ENCODE measurements at places on chromosomes 12 and 14.

DNA sequence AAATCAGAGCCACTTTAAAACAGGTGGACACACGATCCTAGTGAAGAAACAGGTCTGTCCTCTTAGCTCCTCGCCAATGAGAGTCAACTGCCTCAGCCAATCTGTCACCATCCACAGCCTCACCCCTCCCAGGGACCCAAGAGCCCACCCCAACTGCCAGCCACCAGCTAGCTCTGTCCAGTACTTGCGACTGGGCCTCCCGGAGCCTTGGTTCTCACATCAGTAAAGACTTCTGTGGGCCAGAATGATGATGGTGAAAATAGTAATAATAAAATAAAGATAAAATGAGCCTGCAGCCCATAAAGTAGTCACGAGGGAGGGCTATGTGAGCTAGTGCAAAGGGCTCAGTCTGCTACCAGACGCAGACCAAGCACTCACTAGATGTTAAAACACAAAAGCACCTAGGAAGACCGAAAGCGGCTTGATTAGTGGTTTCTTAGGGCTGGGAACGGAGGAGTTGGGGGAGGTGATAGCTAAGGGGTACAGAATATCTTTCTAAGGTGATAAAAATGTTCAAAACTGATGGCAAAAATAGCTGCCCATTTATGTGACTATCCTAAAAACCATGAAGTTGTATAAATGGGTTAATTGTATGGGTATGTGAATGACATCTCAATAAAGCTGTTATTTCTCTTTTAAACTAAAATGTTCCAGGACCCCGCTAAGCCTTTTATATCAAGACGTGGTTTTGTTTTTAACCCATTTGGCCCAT, 39.8 kb downstream of the ACTN1 start:
- no peak for DNase-seq

- no peak for DNase-seq
These were observed 34.6 kb downstream of the GIT2 start for GRCh38 chr12:109961612-109962011.

GRCh38 chr12:50686406-50686805, 77.5 kb upstream of the ATF1 start:
- no peak for DNase-seq

GRCh38 chr12:94561943-94562411, 88.4 kb downstream of the TMCC3 start:
- no peak for DNase-seq

GRCh38 chr14:63759456-63759855, 31.6 kb upstream of the SGPP1 start:
- DNase-seq: no peak

DNA sequence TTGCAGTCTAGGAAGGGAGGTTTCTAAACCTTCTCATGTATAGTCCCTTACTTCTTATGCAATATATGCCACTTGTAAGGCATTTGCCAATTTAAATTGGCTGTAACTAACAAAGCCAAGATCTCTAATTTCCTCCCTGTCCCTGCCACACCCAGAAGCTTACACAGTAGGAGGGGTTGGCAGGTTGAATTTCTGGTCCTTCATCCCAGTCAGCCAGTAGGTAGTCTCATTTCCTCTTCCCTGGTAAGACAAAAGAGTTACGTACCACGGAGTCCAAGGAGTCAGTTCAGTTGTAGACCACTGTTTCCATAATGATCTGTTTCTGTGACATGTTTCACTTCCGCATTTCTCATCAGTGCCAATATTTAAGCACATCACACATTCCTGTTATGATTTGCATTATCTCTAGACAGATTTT, 47.0 kb upstream of the PLBD1 start:
- no peak for DNase-seq

DNA sequence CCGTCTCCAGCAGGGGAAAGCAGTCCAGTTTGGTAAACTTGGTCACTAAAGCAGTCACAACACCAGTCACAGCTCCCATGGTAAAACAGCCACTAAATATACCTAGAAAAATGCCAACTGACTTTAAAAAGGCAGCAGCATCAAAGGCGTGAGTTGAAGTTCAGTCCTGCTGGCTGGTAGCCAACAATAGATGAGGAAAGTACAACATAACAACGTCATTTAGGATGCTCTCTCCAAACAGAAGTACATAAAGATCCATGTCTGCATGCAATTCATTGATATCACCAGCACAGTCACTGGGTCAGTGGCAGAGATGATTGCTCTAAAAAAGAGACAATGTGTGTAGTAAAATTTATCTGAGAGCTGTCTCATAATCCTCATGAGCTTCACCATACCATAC, 59.3 kb upstream of the TMPO start:
- DNase-seq: no peak

- DNase-seq: no peak
These were observed 451.8 kb upstream of the TBX3 start for GRCh38 chr12:115135800-115136211.

DNA sequence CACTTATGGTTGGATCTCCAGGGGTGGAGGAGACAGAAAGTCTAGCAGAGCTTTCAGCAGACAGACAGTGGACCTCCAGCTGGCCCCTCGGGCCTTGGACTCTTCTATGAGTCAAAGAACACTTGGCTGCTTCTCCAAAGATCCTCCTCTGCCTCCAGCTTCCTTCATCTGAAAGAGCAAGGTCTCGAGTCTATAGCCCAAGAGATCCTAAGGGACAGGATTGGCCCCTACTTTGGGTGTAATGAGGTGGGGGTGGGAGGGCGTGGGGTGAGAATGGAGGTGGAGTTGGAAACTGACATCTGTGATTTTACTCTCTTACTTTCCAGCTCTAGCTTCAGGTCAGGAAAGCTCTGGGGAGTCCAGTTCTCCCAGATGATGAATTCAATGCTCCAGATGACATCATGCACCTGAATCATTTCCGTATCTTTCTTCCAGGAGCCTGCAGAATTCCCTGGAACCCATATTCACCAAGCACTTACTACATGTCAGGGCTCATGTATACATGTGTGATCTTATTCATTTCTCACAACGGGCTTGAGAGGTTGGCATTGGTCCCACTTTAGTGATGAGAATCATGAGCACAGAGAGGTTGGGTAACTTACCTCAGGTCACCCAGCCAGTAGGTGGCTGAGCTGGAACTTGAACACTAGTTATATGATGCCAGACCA, 10.2 kb upstream of the PGF start:
- DNase-seq: no peak

DNA sequence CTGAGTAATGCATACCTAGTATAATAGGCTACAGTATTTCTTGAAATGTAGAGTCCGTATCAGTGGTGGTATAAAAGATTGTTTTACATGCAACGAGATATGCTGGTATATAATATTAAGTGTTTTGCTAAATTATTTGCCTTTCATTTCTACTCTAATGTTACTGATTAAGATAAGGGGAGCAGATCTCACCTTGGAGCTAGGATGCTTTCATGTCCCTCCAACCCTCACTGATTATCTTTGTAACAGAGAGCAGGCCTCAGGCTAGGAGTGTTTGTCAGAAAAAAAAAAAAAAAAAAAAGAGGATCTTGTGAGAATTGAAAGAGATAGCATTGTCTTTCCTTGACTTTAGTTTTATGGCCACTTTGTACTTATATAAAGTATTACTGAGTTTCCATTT, 92.6 kb downstream of the PDE3A start:
- DNase-seq: no peak

- no peak for DNase-seq
These were observed 53.3 kb upstream of the STK38L start for GRCh38 chr12:27190761-27191160.

- no peak for DNase-seq
These were observed 1.8 kb downstream of the SDR39U1 start for GRCh38 chr14:24440606-24441399.

DNA sequence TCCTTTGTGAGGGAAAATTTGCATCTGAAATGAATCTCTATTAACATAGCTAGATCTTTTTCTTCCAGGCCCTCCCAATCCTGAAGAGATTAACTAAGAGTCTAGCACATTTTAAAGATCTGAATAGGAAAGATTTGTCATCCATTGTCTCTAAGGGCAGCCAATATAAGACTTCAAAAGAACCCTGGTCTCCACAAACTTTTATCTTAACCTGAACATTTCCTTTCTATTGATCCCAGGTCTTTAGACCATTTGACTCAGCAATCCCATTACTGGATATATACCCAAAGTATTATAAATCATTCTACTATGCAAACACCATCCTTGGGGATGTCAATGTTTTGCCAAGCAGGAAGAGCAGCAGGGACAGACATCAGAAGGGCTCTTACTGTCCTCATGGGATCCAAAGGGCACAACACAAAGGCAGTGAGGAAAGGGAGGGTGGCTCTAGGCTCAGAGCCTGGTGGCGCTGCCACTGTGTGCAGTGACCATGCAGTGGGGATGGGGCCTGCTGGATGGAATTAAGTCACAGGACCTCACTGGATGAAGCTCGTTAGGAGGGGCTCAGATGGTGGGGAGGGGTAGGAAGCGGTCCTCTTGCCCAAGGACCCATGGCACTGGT, 12.7 kb upstream of the BDKRB2 start:
- no peak for DNase-seq

- DNase-seq: no peak
These were observed 3.0 kb downstream of the RFLNA start for GRCh38 chr12:124297856-124298255.

- DNase-seq: no peak
These were observed 1.6 kb downstream of the MGAT4C start for GRCh38 chr12:86254399-86255107.

- DNase-seq: no peak
These were observed 30.8 kb downstream of the COA8 start for GRCh38 chr14:103593577-103593976.

- no peak for DNase-seq
These were observed 206.6 kb downstream of the CACNA1C start for GRCh38 chr12:2259369-2259768.

DNA sequence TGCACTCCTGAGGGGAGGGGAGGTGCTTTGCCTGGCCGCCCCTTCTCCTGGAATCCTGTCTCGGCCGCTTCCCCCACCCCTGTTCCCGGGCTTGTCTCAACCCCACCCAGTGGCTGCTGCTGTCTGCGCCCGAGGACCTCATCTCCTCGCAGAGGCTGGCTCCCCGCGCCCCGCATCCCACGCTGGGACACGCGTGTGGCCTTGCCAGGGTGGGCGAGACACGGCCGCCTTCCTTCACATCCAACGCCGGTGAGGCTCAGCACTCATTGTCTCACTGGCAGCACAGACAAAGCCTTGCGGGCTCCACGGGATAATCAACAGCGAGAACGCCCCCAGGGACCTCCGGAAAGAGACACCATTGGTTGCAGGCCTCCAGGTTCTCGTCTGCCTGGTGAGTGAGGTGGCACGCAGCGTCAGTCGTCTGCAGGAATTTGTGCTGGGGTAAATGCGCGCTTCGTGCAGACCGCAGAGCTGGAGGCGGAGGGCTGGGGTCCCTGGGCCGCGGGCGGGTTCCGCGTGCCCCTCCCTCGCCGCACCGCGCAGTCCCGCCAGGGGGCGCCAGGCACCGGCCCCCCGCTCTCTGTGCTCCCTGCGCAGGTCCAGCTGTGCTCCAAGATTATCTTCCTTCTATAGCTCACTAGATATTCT, 26.8 kb downstream of the CCDC177 start:
- peak; percentile 9 for DNase-seq

- DNase-seq: no peak
These were observed 14.7 kb downstream of the GALNT9 start for GRCh38 chr12:132314516-132315233.

DNA sequence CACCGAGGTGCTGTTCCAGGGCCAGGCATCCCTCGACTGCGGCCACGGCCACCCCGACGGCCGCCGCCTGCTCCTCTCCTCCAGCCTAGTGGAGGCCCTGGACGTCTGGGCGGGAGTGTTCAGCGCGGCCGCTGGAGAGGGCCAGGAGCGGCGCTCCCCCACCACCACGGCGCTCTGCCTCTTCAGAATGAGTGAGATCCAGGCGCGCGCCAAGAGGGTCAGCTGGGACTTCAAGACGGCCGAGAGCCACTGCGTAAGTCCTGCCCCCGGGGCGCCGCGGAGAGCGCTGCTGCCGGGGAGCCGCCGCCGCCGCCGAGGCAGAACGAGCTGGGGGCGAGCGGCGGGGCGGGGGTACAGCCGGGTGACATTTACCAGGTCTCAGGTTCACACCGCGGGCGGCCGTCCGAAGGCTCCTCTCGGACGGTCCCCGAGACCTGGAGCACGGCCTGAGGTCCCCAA, 1.4 kb downstream of the PLXNC1 start:
- DNase-seq: no peak

- no peak for DNase-seq
These were observed 71.8 kb downstream of the MYRFL start for GRCh38 chr12:69896653-69897381.

DNA sequence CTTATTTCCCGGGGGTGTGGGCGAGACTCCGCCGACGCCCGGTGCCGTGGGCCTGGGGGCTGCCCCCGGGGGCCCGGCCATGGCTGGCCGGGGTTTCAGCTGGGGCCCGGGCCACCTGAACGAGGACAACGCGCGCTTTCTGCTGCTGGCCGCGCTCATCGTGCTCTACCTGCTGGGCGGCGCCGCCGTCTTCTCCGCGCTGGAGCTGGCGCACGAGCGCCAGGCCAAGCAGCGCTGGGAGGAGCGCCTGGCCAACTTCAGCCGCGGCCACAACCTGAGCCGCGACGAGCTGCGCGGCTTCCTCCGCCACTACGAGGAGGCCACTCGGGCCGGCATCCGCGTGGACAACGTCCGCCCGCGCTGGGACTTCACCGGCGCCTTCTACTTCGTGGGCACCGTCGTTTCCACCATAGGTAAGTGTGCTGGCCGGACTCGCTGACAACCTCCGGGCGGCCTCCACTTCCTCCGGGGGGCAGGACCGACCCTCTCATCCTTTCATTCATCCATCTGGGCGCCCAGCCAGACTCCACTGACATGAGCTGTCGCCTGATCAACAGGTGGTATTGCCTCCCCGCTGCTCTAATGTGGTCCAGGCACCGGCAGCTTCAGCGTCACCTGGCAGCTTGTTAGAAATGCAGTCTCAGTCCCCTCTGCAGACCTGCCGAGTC, 467 bp downstream of the KCNK13 start:
- DNase-seq: no peak

GRCh38 chr12:2283916-2284315, 231.1 kb downstream of the CACNA1C start:
- DNase-seq: no peak

DNA sequence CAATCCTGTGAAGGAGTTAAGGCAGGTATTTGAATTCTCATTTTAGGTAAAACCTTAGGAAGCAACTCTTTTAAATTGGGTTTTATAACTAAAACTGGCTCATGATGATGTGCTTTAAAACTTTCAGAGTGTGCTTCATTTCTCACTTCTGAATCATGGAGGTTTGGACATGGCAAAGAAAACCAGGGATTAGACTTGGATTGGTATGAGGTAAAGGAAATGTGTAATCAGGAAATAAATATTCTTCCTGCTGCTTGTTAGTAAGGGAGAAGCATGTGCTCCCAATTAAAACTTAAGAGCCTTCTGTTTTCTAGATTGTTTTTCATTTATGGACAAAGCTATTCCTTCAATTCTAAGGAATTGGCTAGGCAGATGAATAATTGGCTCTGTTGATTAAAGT, 57.4 kb downstream of the FBXO33 start:
- no peak for DNase-seq

DNA sequence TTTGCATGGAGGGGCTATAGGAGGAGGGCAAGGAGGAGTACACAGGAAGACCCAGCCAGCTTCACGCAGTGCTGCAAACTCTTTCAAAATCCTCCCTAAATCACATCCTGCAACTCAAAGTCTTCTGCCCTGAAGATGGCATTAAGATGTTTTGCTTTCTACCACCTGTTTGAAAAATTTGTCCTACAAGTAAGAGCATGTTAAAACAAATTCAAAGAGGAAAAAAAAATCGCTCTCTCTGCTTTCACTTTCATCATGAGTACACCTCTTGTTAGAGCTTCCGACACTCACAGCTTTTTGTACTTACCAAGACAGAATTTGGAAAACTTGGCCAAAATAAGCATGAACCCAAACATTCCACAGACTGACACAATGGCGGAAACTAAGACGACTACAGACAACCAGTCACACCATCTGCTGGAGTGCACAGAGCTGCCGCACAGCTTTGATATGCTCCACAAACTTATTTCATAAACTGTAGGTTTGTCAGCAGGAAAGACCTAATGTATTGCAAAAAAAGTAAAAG, 21.3 kb downstream of the GCH1 start:
- no peak for DNase-seq

Data from stimulated activated CD4-positive, alpha-beta T cell treated with anti-CD3 and anti-CD28 coated beads, Interleukin-15, amount 100 ng/mL, for 1 hour (primary cell).